Smooth muscle cell of the coronary artery (primary cell): ENCODE measurements at places on chromosomes 7 and 10. TPM values are rescaled to one million over a fixed set of nuclear protein-coding genes. Genes with fewer than 3 reads are reported as not detected.

PAX4 gene
- total RNA-seq, result not detected in 2 replicates

PRR15 gene
- total RNA-seq, result 0.59 and 14.2 TPM in 2 replicates

RABGEF1 gene
- total RNA-seq, result 25.6 and 47.0 TPM in 2 replicates

ZNF467 gene
- under 0.01 and 1.7 TPM in 2 replicates for total RNA-seq

SPDYE3 gene
- not detected in 2 replicates for total RNA-seq

MACC1 gene
- total RNA-seq, result 0.08 and 0.12 TPM in 2 replicates

OPN4 gene
- not detected in 2 replicates for total RNA-seq

TDRD1 gene
- total RNA-seq, result 2.8 and 7.7 TPM in 2 replicates

PITX3 gene
- total RNA-seq, result 0.38 TPM in 1 of 2 replicates, not detected in the other

TAS2R5 gene
- 0.38 and 0.59 TPM in 2 replicates for total RNA-seq

ANXA8 gene
- total RNA-seq, result under 0.01 and 0.68 TPM in 2 replicates

PI4K2A gene
- total RNA-seq, result 11.7 and 16.9 TPM in 2 replicates

NPY gene
- not detected in 2 replicates for total RNA-seq

SFRP5 gene
- total RNA-seq, result 0.12 and 3.9 TPM in 2 replicates

ASB13 gene
- 9.7 and 13.3 TPM in 2 replicates for total RNA-seq

ZSWIM8 gene
- 40.9 and 60.0 TPM in 2 replicates for total RNA-seq

TMEM196 gene
- total RNA-seq, result not detected in 2 replicates

FAM25C gene
- total RNA-seq, result not detected in 2 replicates

GTF2IRD1 gene
- 2.2 and 6.8 TPM in 2 replicates for total RNA-seq

ADAMTS14 gene
- 1.5 and 9.0 TPM in 2 replicates for total RNA-seq

TUBB8 gene
- total RNA-seq, result not detected in 2 replicates

THAP5 gene
- 7.1 and 13.9 TPM in 2 replicates for total RNA-seq

INSIG1 gene
- total RNA-seq, result 45.3 and 73.9 TPM in 2 replicates

CADPS2 gene
- 20.7 and 26.2 TPM in 2 replicates for total RNA-seq

NPC1L1 gene
- 0.12 TPM in 1 of 2 replicates, not detected in the other for total RNA-seq

TAS2R41 gene
- not detected in 2 replicates for total RNA-seq

LRRN3 gene
- total RNA-seq, result 0.47 and 2.5 TPM in 2 replicates

SCART1 gene
- total RNA-seq, result 1.3 and 2.7 TPM in 2 replicates

GPR26 gene
- total RNA-seq, result not detected in 2 replicates

PLAC9 gene
- total RNA-seq, result 24.6 and 27.2 TPM in 2 replicates

GUSB gene
- total RNA-seq, result 20.5 and 28.4 TPM in 2 replicates

AKR1C4 gene
- total RNA-seq, result not detected in 2 replicates

SLC26A5 gene
- not detected in 2 replicates for total RNA-seq

HMX2 gene
- total RNA-seq, result not detected in 2 replicates

CD36 gene
- 0.45 and 132 TPM in 2 replicates for total RNA-seq

LRRC72 gene
- total RNA-seq, result not detected in 2 replicates

NUDT13 gene
- total RNA-seq, result 0.59 and 0.75 TPM in 2 replicates

CPED1 gene
- 32.2 and 50.7 TPM in 2 replicates for total RNA-seq

CPN1 gene
- not detected in 2 replicates for total RNA-seq
